ENCODE measurements at places on chromosomes 7 and 10.

- no peak for DNase-seq
These were observed 140.9 kb upstream of the NRBF2 start for GRCh38 chr10:62992145-62992721.

- no peak for DNase-seq
These were observed 96.4 kb downstream of the CUX1 start for GRCh38 chr7:101913851-101914250.

- DNase-seq = no peak
These were observed 177.5 kb downstream of the DNAJB6 start for GRCh38 chr7:157514306-157514705.

DNA sequence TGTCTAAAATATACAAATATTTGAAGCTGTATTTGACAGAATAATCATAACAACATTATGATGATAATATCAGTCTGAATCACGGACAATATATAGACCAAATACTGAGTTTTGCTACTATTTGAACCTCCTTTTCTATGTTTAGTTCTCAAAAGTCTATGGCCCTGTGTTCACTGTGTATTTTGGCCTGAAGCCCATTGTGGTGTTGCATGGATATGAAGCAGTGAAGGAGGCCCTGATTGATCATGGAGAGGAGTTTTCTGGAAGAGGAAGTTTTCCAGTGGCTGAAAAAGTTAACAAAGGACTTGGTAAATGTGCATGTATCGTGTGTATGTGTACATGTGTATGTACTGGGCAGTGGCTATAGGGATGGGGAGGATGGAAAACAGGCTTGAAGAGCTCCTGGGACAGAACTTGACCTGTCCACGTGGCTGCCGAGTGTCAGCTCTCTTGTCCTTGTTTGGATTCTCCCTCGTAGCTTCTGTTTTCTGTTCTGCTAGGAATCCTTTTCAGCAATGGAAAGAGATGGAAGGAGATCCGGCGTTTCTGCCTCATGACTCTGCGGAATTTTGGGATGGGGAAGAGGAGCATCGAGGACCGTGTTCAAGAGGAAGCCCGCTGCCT, 4.2 kb downstream of the CYP2C18 start:
- DNase-seq = no peak

DNA sequence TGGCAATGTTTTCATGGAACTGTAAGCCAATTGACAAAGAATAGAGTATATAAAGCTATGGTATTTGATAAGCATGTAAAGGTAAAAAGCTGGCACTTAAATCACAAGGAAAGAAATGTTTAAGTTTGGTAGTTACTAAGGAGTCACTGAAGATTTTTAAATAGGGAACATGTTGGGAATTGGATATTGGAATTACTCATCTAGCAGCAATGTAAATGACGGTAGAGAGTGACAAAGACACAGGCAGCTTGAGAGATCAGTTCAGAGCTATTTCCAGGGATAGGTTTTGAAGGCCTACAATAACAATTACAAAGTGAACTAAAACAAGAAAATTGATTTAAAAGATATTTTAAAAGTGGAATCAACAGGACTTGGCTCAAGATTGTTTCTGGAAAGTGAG, 36.8 kb downstream of the SP8 start:
- no peak for DNase-seq

DNA sequence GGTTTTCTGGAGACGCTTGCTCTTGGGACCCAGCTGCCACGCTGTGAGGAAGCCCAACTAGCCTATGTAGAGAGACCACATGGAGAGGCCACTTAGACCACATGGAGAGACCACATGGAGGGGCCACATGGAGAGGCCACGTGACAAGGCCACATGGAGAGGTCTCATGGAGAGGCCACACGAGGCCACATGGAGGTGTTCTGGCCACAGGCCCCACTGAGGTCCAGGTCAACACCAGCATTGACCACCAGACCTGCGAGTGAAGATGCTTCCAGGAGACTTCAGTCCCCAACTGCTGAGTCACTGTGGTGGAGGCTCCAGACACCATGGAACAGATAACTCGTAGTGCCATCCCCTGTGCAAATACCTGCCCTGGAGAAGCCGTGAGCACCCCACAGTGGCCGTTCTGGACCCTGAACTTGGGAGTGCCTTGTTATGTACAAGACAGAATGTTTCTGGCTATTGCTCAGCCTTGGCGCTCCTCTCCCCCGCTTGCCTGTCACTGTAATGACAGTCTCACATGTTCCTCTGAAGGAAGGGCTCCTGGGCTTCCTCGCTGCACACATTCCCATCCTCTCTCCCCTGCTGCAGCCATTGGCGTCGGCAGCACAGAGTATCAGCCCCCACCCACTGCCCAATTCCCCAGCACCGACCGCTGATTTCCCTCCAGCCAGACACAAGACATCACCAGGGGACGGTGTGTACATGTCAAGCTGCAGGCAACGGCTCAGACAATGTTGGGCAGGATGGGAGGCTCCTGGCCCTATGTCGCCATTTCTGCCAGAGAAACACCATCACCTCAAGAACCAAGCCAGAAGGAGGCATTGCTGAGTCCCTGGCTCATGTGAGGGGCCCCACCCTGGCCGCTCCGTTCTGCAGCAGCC, 49.0 kb upstream of the TNRC18 start:
- DNase-seq = no peak

- no peak for DNase-seq
These were observed 53.0 kb downstream of the ASNS start for GRCh38 chr7:97819161-97819560.
